ENCODE measurements at places on chromosomes 2 and 18.

GRCh38 chr2:207619764-207620203 lies 5.4 kb downstream of the METTL21A start:
- no peak for DNase-seq

GRCh38 chr18:4172196-4173100 lies 282.7 kb downstream of the DLGAP1 start:
- DNase-seq: no peak

- no peak for DNase-seq
Measured at GRCh38 chr2:107093426-107093957, 207.5 kb upstream of the ST6GAL2 start.

DNA sequence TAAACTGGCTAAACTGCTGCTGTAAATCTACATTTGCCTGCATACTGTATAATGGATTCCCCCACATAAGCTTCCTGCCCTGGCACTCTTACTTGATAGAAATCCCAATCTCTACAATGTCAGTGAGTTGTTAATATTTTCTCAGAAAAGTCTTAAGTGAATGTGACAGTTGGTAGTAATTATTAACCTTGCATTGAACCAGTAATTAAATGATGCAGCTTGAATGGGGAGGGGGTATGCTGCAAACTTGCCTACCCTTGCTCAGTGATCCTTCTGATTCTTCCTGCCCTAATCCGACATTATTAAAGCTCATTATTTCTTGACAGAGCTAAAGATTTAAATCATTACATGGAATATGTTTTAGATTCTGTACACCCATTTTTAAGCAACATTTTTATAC lies 119.0 kb upstream of the CDH7 start:
- DNase-seq: no peak

GRCh38 chr2:566379-567313 lies 110.6 kb downstream of the TMEM18 start:
- no peak for DNase-seq

DNA sequence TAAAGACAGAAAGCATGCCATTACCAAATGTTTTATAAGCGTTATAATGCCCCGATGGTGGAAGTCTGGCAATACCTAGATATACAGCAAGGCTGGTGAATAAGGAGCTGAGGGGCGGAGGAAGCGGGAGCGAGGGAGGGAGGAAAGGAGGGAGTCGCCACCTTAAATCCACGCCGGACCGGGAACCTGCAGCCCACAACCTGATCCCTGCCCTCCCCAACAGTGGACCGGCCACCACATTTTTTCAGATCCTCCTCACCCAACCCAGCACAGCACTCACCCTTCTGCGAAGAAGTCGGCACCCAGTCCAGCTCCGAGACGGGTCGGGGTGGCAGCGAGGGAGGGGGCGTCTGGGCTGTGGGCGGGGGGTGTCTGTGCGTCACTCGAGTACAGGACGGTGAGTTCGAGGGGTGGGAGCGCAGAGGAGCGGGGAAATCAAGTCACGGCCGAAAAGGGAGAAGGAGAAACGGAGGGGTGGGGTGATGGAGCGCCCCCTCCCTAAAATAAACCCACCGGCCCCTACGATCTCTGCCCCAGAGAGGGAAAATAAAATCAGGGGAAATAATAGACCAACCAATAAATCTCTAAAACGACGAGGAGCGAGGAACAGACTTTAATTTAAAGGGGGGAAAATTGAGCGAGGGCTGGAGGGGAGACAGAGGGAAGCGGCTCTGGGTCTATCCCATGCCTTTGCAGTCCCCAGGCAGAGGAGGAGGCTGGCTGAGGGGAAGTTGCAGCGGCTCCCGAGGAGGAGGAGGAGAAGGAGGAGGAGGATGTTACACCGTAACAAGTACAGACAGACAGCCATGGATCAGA lies 96.5 kb upstream of the SERTAD2 start:
- peak; percentile 71 for DNase-seq

DNA sequence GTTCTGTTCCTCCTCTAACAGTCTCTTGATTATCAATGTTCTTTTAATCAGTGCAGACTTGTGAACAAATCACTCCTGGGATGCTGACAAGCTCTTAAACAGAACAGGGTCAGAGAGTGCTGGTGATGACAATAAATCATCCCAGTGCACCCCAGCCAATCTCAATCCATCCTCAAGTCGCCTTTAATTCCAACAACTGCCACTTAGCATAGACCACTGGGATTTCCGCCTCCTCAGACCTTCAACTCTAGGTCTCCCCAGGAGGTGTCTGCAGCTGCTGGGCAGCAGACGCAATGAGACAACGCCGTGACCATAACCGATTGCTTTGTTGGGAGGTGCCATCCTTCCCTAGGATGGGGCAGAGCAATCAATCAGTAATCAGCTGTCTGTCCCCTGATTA lies 184.2 kb upstream of the ACAA2 start:
- DNase-seq: no peak

- no peak for DNase-seq
Measured at GRCh38 chr2:240663546-240664190, 19.0 kb downstream of the AQP12B start.

- DNase-seq: no peak
Measured at GRCh38 chr18:32469691-32470459, 807 bp downstream of the GAREM1 start.

GRCh38 chr2:232411901-232412629 lies 5.4 kb downstream of the ALPG start:
- DNase-seq: no peak

- DNase-seq: peak; percentile 30
Measured at GRCh38 chr18:22489704-22490103, 72.0 kb upstream of the CTAGE1 start.

DNA sequence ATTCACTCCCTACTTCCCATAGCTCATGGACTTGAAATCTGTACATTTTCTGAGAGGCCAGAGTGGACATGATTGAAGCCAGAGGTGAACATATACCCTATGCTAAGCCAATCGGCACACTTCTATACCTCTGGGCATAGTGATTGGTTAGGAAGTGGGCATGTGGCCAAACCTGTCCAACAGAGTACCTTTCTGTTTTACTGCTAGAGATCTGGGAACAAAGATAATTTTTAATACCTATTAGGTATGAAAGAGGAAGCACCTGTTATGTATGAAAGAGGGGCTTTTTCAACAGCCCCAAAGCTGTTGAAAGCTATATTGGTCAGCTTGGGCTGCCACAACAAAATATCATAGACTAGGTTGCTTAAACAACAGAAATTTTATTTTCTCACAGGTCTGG lies 27.7 kb downstream of the METTL8 start:
- DNase-seq: no peak

DNA sequence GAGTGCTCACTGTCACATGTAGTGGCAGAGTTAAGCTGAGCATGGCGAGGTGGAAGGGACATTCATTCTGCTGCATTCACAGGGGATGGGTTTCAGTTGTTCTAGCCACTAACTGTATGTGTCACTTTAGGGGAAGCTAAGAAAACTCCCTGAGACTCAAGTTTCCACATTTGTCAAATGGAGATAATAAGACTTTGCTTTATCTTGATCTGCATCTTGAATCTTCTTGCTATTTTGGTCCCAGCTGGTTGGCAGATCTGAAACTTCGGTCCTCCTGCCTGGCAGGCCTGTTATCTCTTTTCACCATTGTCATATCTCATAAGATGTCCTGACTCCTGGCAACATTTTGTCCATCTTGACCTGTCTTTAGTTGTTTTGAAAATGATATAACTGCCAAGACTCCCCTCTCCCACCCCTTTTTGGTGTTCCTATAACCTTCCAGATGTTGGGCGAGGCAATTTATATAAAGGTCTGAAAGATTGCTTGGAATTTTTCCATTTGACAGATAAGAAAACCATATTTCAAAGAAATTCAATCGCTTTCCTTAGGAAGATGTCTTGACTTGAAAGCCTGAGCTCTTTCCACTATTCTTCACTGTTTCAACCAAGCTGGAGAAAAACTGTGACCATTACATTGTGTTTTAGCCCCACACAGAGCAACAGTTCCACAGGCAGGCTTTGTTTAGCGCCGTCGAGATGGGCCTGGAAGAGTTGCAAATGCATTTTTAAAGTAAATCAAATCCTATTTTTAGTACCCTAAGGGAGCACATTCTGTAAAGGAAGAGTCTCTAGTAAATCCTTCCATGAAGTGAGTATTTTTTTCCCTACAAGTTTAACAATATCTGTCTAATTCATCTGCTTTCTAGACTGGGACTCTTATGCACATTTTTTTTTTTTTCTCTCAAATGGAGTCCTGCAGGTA lies 33.4 kb downstream of the MYCN start:
- no peak for DNase-seq

DNA sequence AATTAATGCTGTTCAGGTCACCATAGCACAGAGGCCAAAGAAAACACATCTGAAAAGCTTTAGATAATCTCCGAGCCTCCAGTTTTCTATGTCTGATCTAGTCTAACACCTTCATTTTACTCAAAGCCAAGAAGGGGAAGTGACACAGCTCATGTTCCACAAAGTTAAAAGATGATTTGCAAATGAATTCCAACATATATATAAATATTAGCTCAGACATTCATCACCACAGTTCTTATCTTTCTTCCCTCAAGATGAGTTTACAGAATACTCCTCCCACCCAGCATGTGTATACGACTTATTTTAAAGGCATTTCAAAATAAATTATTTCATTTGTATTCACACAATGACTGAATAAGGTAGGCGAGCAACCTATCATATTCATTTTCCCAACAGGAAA lies 82.4 kb downstream of the AAK1 start:
- peak; percentile 28 for DNase-seq

GRCh38 chr2:188345020-188345419 lies 53.3 kb downstream of the GULP1 start:
- DNase-seq: no peak

DNA sequence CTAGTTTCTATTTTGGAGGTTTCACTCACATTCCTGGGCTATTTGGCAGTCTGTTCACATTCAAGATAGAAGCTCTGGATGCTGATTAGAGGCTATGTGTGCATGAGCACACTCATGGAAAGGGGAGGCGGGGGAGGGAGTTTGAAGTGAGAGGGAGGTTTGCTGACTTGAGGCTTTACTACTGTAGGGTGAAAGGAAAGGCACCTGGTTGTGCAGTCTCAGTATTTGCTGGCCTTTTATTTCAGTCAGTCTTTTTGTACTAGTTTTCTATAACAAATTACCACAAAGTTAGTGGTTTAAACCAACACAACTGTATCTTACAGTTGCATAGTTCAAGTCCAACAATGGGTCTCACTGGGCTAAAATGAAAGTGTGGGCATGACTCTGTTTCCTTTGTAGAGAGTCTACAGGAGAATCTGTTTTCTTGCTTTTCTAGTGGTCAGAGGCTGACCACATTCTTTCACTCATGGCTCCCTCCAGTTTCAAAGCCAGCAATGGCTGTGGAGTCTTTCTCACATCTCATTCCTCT lies 47.7 kb upstream of the NR4A2 start:
- DNase-seq: no peak

DNA sequence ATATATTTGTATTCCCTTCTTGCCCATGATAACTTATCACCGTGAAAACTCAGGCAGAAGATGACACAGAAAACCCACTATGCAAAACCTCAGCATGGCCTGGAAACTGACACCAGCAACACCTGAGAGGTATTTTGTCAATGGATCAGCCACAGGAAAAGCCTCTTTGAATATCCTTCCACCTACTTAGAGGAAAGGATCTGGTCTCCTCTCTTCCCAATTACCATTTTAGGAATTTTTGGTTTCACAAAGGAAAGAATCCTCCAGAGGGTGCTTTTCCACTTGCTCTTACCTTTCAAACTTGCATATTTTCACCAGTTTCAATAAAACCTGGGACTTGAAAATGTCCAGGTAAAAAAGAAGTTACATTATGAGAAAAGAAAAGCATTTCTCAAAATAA lies 20.0 kb upstream of the MEIS1 start:
- DNase-seq: no peak

- DNase-seq: no peak
Measured at GRCh38 chr18:72742002-72742401, 125.8 kb downstream of the NETO1 start.

GRCh38 chr2:236038096-236038495 lies 130.1 kb downstream of the GBX2 start:
- DNase-seq: no peak

DNA sequence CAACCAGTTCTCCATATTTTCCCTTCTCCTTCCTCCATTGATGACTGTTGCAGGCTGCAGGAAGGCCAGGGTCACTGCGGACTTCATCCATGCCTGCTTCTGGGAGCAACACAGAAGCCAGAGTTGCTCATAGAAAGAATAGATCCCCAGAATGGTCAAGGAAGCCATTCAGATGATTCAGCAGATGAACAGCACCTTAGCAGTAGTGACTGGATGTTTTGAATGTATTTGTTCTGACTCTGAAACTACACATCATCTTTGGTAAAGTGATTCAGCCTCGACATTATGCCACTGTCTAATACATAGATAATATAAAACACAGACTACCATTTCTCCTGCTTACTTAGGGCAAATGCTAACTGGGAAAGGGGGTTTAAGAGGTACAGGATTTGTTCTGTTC lies 411.6 kb downstream of the RND3 start:
- peak; percentile 95 for DNase-seq

DNA sequence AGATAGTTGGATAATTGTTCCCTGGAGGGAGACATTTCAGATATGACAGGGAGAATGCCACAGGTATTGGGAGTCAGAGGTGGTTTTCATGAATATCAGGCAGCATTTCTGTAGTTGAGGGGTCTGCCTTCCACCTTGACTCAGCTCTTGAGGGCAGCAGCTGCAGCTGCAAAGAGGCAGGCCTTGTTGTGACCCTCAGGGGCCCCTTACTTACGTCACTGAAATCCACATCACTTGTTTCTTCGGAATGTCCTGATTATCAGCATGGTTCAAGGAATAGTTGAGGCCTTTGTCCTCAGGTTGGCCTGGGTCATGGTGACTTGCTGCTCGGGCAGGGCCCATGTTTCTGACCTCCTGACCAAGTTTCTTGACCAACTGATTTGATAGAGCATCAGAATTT lies 46.9 kb downstream of the TMEM17 start:
- no peak for DNase-seq

- peak; percentile 76 for DNase-seq
Measured at GRCh38 chr2:229642371-229642770, 72.0 kb downstream of the DNER start.

GRCh38 chr2:154992826-154993225 lies 294.3 kb downstream of the KCNJ3 start:
- no peak for DNase-seq

DNA sequence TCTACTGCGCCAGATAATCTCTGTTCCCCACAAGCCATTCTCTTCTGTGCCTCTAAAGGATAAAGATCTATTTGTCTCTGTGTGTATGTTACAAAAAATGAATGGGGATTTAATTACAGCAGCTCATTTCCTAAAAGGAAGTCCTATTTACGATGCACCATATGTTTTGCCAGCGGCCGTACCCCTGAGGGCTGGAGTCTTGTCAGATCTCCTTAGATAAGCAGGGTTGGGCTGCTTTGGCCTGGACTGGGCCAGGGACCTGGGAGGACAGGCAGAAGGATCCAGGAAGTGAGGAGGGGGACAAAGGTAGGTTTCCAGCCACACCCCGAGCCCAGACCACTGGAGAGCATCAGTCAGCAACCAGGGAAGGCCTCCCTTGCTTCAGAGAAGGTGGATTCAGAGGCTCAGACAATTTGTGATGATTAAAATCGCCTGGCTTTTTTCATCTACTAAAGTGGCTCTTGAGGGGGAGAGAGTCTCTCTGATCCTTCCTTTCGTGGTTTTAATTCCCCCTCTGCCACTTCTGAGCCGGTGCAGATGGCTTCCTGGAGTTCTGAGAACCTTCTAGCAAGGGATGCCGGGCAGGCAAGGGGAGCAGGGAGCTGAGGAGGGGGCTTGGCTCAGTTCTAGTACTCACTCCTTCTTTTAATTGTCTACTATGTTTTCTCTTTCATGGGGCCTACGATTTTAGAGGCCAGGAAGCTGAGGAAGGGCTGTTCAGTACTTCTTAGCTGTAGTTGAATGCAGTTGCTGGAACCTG lies 42.1 kb downstream of the MYCN start:
- DNase-seq: no peak

GRCh38 chr2:82120654-82121053 lies 1816.1 kb upstream of the LRRTM1 start:
- DNase-seq: peak; percentile 11

- DNase-seq: no peak
Measured at GRCh38 chr2:101430156-101430555, 42.9 kb upstream of the CREG2 start.
